ENCODE measurements at places on chromosomes 11 and 22. TPM values are rescaled to one million over a fixed set of nuclear protein-coding genes. Genes with fewer than 3 reads are reported as not detected.
A peak's percentile ranks its signal among the peaks of the same experiment; 100 is the strongest.

The SMIM38 gene
- total RNA-seq, result not detected

The CABP4 gene
- 4.2 TPM for total RNA-seq

- no peak for DNase-seq
Measured at GRCh38 chr22:45832180-45832579, 144.8 kb downstream of the WNT7B start.

DNA sequence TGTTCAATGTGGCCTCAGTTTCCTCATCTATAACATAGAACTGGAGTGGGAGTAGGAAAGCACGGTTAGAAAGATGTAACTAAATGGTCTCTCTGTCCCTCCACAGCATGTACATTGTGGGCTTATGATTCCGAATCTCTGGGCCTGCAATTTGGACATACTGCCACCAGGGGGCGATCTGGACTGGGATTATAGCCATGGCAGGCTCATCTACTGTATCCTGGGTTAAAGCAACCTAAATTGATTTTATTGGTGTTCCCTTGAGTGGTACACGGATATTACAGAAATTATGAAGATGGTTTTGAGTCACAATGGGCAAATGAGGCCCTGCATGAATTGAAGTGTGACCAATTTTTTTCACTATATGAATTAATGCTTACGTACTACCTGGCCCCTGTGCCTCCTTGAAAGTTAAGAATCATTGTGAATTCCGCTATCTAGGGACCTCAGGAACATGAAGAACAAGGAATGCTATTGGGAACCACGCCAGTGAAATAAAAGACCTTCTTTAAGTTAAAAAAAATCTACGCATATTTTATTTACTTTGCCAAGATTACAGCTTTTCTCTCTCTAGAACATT is 32.9 kb downstream of the TST start:
- peak; percentile 13 for DNase-seq

- DNase-seq, result peak; percentile 22
Measured at GRCh38 chr11:85663080-85663752, 1.7 kb downstream of the CREBZF start.

Data from endothelial cell of umbilical vein (primary cell).